ENCODE measurements at places on chromosomes 6 and 20.

DNA sequence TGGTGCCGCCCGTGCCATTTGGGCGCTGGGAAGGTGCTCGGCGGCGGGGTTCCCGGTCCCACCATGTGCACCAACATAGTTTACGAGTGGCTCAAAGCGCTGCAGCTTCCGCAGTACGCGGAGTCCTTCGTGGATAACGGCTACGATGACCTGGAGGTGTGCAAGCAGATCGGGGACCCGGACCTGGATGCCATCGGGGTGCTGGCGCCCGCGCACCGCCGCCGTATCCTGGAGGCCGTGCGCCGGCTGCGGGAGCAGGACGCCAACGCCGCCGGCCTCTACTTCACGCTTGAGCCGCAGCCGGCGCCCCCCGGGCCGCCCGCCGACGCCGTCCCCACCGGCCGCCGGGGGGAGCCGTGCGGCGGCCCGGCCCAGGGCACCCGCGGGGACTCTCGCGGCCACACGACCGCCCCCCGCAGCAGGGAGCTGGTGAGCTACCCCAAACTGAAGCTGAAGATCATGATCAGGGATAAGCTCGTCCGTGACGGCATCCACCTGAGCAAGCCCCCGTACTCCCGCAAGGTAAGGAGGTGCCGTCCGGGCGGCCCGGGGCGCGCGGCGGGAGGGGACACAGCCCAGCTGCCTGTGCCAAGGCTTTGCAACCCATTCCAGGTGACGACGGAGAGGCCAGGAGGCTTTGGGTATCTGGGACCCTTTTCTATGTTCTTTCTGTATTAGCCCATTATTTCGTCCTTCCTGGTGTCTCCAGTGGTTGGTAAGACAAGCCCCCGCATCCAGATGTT is 547 bp downstream of the SAMD5 start:
- DNase-seq, result no peak

DNA sequence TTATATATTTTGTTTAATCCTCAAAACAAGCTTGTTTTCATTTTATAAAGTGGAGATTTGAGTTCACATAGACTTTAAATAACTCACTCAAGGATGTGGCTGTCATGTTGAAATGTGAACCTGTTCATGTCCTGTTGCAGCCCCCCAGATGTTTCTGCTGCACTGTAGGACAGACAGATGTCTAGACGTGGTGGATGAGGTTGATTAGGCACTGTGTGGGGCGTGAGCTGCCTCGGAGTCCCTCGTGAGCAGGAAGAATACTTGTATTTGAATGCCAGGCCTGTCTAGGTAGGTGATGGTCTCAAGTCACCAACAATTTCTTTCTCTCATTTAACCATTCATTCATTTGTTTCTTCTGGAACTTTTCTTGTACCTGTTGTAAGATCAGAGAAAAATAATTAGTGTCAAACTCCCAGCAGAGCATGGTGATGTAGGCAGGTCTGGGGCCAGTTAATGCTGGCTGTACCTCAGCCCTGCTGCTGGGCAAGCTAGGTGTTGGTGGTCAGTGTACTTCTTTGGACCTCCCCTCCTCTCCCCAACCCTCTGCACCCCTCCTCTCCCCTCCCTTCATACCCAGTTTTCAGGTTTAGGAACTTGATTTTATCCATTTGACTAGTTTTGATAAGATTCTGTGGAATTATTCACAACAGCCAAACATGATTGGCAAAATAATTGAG is 34.0 kb downstream of the AFDN start:
- DNase-seq, result no peak

DNA sequence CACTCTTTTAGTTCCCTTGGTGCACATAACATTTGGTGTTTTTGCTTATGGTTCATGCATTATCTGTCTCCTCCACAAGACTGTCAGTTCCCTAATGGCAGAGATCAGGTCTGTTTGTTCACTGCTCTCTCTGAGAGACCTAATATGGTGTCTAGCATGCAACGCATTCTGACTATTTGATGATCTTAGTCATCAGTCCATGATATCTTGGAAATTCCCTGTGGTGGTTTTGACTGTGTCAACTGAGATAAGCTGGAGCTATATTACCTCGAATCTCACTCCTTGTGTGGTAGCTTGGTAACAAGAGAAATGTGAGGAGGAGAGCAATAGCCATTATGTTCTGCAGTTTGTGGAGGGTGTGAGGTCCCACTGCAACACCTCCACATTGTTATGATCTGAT is 229.8 kb downstream of the FRK start:
- no peak for DNase-seq

DNA sequence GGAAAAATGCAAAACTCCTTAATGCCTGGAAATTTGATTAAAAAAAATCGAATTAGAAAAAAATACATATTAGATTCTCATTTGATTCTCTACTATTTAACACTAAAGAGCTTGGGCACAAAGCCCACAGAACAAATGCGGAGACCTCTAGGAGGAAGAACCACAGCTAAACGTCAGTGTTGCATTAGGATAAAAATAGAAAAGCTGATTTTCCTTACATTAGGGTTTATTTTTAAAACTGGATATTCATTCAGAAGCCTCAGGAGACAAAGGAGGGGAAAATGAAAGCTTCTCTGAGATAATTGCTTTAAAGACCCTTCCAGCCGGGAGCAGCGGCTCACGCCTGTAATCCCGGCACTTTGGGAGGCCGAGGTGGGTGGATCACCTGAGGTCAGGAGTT is 77.3 kb downstream of the ECT2L start:
- no peak for DNase-seq

GRCh38 chr6:34190504-34191122 is 44.7 kb upstream of the GRM4 start:
- DNase-seq, result no peak

DNA sequence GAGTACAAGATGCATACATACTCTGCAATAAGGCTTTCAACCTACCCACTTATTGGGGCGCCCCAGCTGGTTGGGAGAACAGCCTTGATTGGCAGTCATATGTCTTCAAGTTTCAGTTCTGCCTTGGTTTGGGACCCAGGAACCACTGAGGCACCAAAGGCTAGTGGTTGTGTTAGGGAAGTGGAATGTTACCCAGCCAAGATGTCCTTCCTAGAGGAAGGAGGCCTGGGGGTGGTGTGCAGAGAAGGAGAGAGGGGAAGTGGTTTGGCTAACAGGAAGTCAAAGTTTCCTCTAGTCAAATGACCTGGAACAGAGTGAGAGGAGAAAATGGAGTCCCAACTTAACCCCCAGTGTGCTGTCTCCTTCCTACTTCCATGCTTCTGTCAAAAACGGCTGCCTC is 59.4 kb downstream of the CD164 start:
- DNase-seq, result no peak

- no peak for DNase-seq
These were observed 203.7 kb upstream of the RSPO3 start for GRCh38 chr6:126914801-126915200.

DNA sequence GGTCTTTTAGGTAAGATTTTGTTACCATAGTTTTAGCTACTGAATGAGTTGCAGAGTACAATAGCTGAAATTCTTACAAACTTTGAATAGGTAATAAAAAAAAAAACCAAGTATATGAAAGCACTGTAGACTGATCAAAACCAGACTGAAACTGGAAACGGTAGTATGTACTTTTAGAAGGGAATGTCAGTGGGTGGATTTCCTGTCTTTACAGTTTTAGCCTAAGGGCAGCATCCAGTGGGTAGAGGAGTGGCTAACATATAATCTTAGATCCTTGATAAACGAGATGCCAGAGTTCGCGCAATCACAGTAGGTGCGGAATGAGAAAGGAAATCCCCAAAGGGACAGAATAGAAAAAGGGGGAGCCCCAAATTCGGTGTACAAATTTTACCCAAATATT is 385.9 kb upstream of the RUNX2 start:
- no peak for DNase-seq

DNA sequence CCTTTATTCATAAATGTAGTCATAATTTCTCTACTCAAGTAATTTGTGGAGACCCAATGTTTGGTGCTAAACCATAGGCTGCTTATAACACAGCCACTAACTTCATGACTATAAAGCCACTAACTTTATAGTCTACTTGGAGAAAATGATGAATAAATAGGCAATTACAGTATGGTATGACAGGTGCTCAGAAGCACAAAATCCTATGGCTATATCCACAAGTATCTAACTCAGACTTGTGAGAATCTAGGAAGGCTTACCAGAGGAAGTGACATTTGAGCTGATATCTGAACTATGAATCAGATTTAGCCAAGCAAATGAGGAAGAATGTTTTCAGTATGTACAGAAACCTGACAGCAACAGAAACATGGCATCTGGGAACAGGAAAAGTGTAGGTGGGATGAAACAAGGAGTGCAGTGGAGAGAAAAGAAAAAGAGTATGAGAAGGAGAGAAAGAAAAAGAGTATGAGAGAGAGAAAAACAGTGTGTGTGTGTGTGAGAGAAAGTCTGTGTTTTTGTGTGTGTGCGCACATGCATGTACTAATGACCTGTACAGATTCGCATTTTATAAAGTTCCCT is 59.9 kb downstream of the REV3L start:
- DNase-seq, result no peak

GRCh38 chr6:140252099-140252498 is 877.7 kb upstream of the CITED2 start:
- no peak for DNase-seq

- DNase-seq, result no peak
These were observed at the start of gene GNMT for GRCh38 chr6:42960243-42961019. GNMT (plus strand) TSS chr6:42960754; CDS start chr6:42960768, 14 bp downstream.

- no peak for DNase-seq
These were observed 31.5 kb downstream of the PLCB1 start for GRCh38 chr20:8163543-8163942.

GRCh38 chr6:32173051-32173727 is 2.7 kb downstream of the AGPAT1 start:
- no peak for DNase-seq

- DNase-seq, result no peak
These were observed 1.5 kb downstream of the ZNFX1 start for GRCh38 chr20:49276161-49276960.

GRCh38 chr20:63349516-63349895 is 11.6 kb downstream of the CHRNA4 start:
- no peak for DNase-seq

GRCh38 chr6:55812509-55812908 is 62.9 kb downstream of the BMP5 start:
- no peak for DNase-seq
